ENCODE measurements at places on chromosomes 5 and 9.

- DNase-seq = no peak
These were observed 20.8 kb downstream of the C9orf152 start for GRCh38 chr9:110187126-110187525.

DNA sequence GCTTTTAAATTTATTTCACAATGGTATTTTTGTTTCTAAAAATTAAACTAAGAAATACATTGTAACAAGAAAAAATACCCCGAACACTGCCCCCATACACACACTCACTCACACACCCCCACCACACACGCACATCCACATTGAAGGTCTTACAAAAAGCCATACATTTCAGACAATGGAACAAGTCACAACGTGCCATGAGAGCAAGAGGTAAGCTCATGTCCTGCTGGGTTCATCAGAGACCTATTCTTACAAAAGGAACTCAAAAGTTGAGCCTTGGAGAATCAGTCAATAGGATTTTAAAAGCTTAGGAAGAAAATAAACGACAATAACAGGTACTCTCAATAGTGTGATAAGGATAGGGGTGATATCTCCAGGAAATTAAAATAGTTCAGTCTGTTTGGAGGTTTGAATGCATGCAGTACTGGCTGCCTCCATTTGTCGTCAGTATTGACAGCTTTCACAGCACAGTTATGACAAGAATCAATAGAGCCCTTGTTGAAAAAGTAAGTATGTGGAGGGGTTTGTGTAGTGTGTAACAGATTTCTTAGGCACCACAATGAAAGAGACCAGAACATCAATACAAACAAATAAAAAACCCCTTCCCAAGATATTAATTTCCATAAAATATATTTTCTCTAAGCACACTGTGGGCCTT, 1826.2 kb upstream of the CDH6 start:
- no peak for DNase-seq

GRCh38 chr9:95268681-95269080, 48.8 kb downstream of the FANCC start:
- DNase-seq = no peak

DNA sequence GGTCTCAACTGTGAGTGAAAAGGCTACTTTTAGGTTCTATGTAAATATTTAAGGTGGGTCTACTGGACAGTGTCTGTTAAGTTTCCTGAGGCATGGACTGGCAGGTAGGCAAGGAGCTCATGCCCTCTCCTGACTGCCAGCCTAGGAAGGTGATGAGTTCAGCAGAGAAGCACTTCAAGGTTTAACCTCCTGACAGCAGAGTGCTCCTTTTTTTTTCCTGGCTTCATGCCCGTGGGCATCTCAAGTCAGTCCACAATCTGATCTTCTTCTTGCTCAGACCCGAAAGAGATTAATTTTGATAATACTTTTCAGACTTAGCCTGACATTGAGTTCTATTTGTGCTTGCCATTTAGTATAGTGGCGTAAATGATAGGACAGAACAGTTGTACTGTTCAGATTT, 241.9 kb upstream of the NREP start:
- DNase-seq = no peak

- no peak for DNase-seq
These were observed 388 bp downstream of the ANKS6 start for GRCh38 chr9:98795970-98796363.

DNA sequence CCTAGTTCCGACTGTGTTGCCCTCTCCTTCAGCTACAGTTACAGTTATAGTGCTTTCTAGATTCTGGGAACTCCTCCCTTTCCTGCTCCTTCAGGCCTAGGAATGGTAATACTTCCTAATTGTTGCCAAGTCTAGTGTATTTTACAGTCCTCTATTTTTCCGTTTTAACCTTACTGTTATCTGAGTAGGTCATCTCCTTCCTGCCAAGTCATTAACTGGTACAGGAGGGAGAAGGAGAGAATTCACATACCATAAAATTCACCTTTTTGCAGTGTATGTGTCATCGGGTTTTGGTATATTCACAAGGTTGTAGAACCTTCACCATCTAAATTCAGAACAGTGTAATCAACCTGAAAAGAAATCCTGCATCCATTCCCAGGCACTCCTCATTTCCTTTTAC, 335.4 kb upstream of the MEF2C start:
- DNase-seq = no peak

- DNase-seq = no peak
These were observed 28.9 kb downstream of the MAN2A1 start for GRCh38 chr5:109718632-109719031.

- no peak for DNase-seq
These were observed 56.4 kb upstream of the RPL26L1 start for GRCh38 chr5:172902497-172903472.

- DNase-seq = no peak
These were observed 126.1 kb downstream of the BNC2 start for GRCh38 chr9:16744394-16744793.

DNA sequence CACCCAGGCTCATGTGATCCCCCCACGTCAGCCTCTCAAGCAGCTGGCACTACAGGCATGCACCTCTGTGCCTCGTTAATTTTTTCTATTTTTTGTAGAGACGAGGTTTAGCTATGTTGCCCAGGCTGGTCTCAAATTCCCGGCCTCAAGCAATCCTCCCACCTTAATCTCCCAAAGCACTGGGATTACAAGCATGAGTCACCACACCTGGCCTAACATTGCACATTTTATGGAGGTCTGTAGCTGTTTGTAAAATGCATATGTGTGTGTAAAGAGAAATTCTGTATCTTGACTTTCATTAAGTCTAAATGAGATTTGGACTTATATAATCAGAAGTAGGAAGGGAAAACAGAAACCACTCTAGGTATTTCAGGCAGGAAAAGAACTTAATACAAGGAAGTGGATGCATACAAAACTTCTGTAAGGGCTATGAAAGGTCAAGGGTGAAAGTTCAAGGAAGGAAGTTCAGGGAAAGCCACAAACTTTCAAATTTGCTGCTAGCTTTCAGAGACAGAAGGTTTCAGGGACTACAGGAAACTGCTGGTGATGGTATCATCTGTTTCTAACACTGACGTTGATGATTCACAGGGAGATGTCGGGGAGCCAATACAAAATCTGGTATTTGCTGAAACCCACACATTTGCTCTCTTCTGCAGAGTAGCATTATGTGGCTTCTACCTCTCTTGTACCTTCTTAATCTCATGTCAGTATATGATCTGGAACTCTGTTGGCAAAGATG, 209.4 kb downstream of the PIK3R1 start:
- DNase-seq = peak; percentile 23

DNA sequence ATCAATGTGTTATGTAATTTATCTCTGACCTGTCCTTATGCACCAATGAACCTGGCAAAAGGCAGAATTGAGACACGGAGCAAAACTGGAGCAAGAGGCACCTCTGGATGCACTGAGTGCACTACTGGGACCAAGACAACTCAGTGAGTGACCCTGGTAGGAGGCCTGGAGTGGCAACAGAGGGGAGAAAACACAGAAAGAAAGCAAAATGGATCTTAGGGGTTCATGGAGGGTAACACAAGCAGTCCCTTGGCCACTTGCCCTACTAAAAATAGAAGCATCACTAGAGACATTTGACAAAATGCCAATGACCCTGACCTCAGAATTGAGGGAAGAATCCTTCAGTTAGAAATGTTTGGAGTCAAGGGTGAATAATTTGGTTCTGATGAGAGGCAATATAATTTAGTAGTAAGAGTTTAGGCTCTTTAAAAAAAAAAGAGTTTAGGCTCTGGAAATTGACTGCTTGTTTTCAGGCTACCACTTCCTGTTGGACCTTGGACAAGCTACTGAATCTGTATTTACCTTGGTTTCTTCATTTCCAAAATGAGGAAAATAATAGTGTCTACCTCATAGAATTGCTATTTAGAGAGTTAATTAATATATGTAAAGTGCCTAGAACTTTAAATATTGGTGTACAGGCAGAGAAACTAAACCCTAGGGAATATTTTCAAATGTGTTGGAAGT, 234.9 kb upstream of the TARS1 start:
- DNase-seq = no peak

GRCh38 chr5:142356349-142356715, 31.5 kb upstream of the SPRY4 start:
- DNase-seq = no peak

DNA sequence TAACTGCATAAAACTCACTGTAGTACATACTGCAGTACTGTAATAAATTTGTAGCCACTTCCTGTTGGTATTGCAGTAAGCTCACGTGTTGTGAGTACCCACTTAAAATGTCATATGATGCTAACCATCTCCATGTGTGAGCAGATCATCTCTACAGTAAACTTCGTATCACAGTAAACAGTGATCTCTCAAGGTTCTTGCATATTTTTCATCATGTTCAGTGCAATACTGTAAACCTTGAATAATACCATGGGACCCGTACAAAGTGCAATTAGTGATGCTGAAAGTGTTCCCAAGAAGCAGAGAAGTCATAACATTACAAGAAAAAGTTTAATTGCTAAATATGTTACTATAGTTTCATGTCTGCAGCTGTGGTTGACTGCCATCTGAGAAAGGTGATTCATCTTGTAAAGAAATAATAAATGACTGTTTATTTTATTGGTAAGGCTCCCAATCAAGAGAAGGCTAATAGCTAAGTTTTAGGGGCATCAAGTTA, 253.8 kb upstream of the POU5F2 start:
- no peak for DNase-seq

GRCh38 chr5:133715616-133716015, 103.3 kb upstream of the FSTL4 start:
- no peak for DNase-seq

DNA sequence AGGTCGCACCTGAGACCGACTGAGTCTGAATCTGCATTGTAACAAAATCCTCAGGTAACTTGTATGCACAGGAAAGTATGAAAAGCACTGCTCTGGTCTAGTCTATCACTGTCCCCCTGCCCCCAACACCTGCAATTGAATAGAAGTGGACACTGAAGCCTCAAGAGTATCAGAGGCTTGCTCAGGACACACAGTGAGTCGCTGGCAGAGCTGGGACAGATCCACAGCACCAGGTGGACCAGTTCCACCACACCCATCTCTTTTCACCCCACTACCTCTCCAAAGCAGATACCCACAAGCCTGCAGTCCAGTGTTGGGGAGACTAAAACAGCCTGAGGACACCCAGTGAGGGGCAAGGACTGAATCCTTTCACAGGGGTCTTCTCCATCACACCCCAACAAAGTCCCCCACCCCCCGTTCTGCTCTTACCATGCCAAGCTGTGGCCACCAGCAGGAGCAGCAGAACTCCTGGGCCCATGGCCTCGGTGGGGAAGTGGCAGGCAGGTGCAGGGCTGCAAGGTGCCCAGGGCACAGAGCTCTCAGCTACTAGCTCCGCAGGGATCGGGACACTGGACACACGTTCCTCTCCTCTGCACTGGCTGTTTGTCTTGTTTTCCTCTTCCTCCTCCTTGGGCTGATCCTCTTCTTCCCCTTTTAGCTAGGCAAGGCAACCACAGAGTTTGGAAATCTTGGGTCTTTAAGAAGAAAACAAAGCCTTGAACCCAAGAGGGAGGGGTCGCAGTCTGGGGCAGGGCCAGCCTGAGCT, at the start of gene CSF1R:
TSS of gene CSF1R (minus strand) at position 605 of the 766 bp plus-strand sequence. CDS start at position 478, 127 bp downstream.
- DNase-seq = no peak

GRCh38 chr9:90521811-90522570, 120.6 kb downstream of the DIRAS2 start:
- no peak for DNase-seq

DNA sequence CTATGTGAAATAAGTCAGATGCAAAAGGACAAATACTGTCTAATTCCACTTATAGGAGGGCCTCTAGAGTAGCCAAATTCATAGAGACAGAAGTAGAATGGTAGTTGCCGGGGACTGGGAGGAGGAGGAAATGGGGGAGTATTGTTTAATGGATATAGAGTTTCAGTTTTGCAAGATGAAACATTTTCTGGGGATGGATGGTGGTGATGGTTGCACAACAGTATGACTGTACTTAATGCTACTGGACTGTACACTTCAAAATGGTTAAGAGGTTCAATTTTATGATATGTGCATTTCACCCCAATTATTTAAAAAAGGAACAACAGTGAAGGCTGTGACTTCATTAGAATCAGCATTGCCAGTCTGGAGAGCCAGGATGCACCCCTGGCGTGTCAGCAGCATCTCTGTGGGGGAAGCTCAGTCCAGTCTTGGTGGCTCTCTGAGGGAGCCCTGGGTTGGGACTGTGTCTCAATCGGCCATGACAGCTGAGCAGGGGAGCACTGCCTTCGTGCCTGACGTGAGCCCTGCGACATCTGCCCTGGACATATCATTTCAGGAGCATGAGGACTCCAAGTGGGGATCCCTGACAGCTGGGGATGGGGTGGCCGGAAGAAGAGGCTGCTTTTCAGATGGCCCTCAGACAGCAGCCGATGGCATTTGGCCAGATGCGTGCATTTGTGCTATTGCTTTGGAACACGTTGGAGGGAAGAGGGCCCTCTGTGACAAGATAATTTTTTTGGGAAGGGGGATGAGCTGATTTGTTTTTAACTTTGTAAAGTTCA, 130.8 kb upstream of the STC2 start:
- no peak for DNase-seq

- no peak for DNase-seq
These were observed 38.5 kb upstream of the GZMA start for GRCh38 chr5:55063899-55064298.

DNA sequence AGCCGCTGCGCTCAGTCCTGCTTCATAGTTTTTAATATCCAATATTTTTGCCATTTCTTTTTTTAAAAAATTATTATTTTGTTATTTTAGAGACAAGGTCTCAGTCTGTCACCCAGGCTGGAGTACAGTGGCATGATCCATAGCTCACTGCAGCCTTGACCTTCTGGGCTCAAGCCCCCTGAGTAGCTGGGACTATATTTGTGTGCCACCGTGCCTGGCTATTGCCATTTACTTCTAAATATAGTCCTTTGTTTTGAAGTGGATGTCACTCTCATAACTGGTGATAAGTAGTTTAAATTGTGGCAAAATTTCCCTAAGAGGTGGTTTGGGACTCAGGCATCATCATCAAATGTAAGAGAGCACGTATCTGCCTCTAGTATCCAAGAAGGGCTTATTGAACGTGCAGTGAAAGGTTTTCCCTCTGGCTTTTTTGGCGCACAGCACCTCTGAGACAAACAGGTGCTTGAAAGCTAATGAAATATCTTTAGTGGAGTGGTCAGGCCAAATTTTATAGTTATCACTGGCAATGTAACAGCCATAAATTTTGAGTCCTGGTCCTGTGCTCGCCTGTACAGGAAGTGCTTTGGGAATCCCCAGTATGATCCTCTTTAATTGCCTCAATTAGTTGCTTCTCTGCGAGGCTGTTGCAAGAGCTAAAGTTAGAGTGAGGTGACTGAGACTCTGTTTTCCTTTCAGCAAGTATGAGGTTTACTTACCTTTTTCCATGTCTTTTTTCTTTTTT, 14.8 kb downstream of the STXBP1 start:
- no peak for DNase-seq

DNA sequence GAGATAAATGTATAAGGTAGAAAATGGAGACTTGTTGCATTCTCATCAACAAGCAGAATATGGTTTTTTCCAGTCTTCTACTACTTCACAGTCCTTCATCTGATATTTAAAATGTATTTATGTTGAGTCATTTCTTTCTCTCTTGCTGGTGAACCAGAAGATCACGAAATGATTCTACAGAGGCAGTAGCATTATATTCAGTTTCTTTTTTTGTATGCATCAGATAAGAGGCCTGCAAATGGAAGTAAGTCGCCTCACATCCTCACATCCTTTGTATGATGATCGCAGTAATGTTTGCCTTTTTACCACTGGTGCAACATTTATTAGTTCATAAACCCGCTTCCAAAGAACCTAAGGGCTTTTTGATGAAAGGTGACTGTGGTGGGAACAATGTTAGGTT, 22.1 kb upstream of the IL13 start:
- DNase-seq = no peak

GRCh38 chr9:136799079-136799853, 3.1 kb downstream of the CCDC183 start:
- DNase-seq = no peak

All from NK-92 treated with Interleukin-12 subunit alpha and Interleukin-12 subunit beta, amount 100 ng/mL, for 24 hours (cell line).